ENCODE measurements at places on chromosomes 1 and 21.

DNA sequence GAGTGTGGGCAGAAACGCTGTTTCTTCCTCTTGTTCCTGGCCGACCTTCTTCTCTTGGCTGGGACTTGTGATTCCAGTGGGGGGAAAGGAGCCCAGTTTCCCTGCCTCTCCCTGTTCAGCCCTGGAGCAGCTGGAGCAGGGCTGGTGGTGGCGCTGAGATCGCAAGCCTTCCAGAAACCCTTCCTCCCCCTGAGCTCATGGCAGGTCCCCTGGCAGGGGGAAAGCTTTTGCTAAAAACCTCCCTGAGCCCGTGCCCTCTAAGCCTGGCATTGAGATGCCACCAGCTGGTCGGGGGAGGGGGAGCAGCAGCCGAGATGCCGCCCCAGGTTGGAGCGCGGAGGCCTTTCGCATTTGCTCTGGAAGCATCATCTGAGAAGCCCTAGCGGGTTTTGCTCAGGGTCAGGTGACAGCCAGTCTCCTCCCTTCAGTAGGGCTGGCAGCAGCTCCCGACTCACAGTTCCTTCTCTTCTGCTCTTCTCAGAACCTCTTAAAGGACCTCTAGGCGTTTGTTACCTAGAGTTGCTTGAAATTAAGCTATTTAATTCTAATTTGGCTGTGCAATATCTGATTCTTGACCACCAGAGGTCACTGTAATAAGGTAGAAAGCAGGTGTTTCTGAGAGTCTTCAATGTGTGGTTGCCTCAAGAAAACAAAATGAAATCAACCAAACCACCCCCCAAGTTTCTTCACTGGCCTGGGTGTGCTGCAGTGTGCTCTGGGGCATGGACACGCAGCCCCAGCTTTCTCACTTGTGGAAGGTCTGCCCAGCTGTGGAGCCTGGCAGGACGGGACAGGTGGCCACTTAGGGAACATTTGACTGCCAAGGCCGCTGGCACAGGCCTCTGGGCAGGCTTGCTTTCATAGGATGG, 257.3 kb downstream of the CAMTA1 start:
- no peak for DNase-seq

- no peak for DNase-seq
Observed at GRCh38 chr21:27700974-27701614, 734.2 kb upstream of the ADAMTS5 start.

GRCh38 chr1:151539321-151540020, 638 bp upstream of the TUFT1 start:
- peak; percentile 99 for DNase-seq

- DNase-seq: no peak
Observed at GRCh38 chr1:101193733-101194169, 43.1 kb upstream of the S1PR1 start.

- DNase-seq: no peak
Observed at GRCh38 chr1:239816081-239816782, 275.5 kb upstream of the FMN2 start.

GRCh38 chr1:21869620-21870121, 57.6 kb downstream of the LDLRAD2 start:
- DNase-seq: peak; percentile 29

GRCh38 chr1:32330558-32331151, 5.4 kb downstream of the MARCKSL1 start:
- no peak for DNase-seq

DNA sequence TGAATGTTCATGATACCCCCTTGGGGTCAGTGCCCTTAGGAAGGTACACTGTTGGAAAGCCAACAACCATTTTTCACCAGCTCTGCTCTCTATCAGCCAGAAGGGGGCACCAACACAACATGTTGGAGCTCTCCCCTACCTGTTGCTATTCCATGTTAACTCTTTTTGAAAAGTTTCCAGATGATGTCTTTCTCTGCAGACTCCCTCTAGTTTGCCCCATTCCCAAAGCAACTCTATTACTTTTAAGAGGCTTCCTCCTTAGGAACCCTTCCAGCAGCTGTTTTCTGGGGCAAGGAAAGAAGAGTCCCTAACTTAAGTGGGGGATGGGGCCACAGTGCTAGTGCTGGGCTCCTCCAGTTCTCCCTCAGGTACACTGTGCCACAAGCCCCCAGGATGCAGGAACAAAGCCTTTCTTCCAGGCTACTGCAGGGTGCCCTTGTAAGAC, 22.9 kb upstream of the NDC1 start:
- peak; percentile 2 for DNase-seq

GRCh38 chr1:221632072-221632471, 109.8 kb downstream of the DUSP10 start:
- no peak for DNase-seq

DNA sequence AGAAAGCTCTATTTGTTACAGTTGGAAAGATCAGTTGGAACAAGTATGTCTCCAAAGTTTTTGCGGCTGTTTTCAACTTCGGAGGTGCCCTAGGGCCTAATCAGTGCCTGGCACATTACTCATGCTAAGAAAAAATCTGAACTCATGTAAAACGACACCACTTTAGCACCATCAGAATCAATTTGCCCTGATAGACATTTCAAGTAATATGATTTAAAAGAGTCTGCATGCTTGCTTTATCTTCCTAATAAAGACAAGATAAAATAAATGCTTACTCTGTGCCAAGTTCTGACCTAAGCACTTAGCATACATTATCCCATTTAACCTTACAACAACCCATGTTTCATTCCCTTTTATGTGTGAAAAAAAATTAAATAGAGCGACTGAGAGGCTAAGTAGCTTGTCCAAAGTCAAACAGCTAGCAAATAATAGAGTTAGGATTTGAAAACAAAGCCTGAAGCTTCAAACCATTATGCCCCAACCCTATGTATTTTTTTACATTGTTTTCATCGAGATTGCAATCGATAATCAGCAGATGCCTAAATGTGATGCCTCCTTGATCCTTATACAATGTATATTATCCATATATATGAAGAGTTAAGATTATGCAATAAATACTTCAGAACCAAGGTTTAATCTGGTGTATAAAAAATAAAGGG, 91.3 kb downstream of the DENND1B start:
- no peak for DNase-seq

- DNase-seq: no peak
Observed at GRCh38 chr1:57163325-57163724, 197.5 kb upstream of the C8B start.

DNA sequence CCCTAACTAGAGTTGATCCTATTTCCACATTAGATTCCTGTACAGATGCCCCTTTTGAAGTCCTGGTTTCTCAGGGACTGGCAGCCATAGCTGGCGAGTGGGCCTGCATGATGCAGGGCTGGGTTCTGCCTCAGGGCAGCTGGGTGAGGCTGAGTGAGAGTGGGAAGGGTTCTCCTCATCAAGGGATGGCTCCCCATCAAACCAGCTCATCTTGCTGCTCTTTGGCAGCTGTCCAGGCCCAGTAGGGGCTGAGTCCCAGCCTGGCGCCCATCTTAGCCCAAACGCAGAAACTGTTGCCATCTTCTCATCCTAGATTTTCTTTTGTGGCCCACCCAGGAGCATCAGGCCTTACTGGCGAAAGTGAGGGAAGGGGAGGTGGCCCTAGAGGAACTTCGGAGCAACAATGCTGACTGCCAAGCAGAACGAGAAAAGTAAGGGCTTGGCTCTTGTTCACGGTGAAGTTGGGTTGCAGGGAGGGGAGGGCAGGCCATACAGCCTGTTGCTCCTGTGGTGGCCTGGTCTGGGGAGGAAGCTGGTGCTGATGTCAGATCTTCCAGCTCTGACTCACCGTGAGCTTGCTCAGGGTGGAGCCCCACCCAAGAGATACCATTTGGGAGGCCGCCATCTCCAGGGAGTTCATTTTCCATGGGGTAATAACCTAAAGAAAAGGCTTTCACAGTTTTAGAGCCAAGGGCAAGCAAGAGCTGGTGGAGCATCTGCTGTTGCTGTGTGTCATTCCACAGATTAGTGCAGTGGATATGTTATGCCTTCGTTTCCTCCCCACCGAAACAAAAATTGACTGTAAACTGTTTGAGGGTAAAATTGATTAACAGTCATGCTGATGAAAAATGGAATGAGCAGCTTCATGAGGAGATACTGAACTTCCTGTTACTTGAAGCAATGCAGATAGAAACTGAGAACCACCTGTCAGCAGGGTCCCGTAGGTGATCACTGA, 34.7 kb downstream of the TUFT1 start:
- no peak for DNase-seq

GRCh38 chr1:182392050-182393028, 749 bp upstream of the GLUL start:
- DNase-seq: peak; percentile 93

GRCh38 chr1:117655220-117655577, 49.4 kb downstream of the TENT5C start:
- DNase-seq: no peak

- DNase-seq: no peak
Observed at GRCh38 chr1:160351629-160352028, 8.4 kb downstream of the NCSTN start.

- DNase-seq: no peak
Observed at GRCh38 chr21:42671778-42672593, 18.6 kb downstream of the PDE9A start.

GRCh38 chr1:33962061-33962460, 98.2 kb downstream of the HMGB4 start:
- DNase-seq: no peak

DNA sequence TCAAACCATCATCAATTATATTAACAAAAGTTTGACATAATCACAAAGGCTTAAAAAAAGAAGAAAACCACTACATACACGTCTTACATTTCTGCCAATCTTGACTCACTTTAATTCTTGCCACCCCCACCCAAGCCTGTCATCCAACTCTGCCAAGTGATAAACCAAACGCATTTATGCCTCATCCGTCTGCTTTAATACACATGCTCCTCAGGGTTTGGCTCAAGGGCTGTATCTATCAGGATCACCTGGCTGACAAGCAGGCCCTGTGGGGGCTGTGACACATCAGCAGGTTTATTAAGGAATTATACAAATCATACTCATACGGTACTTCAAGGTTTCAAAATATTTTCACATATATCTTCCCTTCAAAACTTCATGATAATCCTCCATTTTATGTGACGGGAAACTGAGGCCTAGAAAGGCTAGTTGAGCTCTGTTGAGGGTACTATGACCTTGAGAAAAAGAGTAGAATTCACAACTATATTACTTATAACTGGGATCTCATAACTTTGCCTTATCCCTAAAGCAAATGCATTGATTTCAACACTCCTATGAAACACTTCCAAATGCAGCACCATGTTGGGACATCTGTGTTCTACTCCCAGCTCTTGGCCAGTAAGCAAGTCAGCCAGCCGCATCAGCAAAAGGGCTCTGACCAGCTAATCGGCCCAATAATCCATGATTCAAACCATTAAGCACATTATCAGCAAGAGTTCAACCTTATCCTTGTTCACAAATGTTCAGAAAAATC, 8.7 kb downstream of the SORT1 start:
- no peak for DNase-seq

- DNase-seq: no peak
Observed at GRCh38 chr1:151713044-151713443, 3.6 kb downstream of the CELF3 start.

- no peak for DNase-seq
Observed at GRCh38 chr1:55970526-55971110, 608.7 kb downstream of the PLPP3 start.

DNA sequence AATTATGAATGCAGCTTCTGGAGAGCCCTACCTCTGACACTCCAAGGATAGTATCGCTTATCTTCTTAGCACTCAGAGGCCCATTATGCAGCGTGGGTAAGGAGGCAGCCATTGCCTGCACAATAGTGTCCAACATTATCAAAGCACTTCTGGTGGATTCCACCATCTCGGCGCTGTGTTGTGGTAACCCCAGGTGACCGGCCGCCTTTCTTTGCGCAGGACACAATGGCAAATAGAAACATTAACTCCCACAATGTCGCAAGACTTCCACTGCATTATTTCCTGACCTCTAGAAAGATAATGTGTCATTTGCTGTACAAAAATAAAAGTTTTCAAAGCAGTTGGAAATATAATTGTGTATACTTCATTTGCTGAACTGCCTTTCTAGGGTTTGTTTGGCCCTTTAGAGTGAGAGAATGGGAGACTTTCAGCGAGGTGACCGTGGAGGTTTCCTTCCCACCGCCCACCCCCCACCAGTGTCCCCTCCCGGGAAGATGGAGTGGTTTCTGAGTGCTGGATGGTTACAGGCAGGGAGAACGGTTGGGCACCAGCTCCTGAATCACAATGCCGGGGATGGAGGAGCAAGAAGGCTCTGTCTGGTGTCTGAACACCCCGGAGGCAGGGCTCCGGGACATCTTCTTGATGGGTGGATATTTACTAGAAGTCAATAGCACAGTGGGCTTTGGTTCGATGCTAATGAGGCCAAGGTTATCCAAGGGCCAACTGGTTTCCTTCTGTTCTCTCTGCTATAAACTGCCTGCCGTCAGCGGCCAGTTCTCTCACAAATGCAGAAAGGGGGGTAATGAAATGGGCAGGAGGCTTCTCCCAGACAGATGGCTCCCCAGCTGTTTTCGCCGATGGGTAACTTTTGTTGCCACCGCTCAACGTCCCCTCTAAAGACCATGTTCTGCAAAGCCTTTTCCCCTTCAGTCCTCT, 215.4 kb upstream of the PROX1 start:
- no peak for DNase-seq

DNA sequence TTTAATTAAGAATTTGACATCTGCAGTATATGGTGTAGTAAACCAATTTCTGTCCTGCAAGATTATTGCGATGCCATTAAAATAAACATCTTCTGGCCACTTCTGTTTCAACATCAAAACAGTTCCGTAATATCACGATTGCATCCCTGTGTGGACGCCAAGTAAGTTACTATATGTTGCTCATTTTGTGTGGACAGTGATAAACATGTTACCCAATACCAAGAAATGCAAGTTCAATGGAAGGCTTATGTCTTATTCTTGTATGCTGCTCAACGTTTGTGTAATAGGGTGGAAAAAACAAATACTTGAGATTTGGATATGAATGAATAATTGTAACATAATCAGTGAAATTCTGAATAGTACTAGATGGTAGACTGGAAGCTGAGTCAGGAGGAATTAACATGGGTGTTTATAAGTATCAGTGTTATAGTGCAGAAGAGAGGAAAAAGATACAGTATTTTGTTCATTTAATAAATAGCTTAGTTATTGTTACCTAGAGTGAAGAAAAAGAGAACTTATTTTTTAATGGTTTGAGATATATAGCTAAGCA, 15.2 kb downstream of the TTC3 start:
- DNase-seq: no peak

- no peak for DNase-seq
Observed at GRCh38 chr1:157007306-157007705, 38.2 kb downstream of the ARHGEF11 start.

- no peak for DNase-seq
Observed at GRCh38 chr1:225514671-225515081, 86.8 kb upstream of the LBR start.

GRCh38 chr21:35724156-35724555, 336.2 kb downstream of the SETD4 start:
- no peak for DNase-seq

DNA sequence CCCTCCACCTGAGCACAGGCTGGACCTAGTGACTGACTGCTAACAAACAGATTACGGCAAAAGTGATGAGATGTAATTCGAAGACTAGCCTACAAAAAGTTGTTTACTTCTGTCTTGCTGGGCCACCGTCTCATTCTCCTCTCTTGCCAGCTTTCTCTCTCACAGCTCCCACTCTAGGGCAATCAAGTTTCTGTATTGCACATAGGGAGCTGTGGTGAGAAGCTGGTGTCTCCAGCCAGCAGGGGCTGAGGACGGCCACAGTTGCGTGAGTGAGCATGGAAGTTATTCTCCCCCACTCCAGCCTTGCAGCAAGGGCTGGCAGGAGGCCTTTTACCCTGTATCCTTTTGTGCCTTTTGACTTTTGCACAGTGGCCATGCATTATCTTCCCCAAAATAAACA, 8.6 kb upstream of the COL6A2 start:
- no peak for DNase-seq
